ENCODE measurements at places on chromosomes 11 and 22. TPM values are rescaled to one million over a fixed set of nuclear protein-coding genes. Genes with fewer than 3 reads are reported as not detected.

- no peak overlapping the region for H3K27ac ChIP-seq
- no peaks in the 10 kb centered on the region for H3K4me1 ChIP-seq
- no peak for DNase-seq
- no peak overlapping the region for H3K4me3 ChIP-seq
Observed at GRCh38 chr11:119974467-119974866, 163.4 kb downstream of the TRIM29 start.

- peaks cover 38% of the 10 kb centered on the region for H3K4me1 ChIP-seq
- no peak overlapping the region for H3K4me3 ChIP-seq
- no peak for DNase-seq
- H3K36me3 ChIP-seq = no peaks in the 10 kb centered on the region
Observed at GRCh38 chr22:37994049-37994448, 9.7 kb upstream of the SOX10 start.

- no peak overlapping the region for H3K4me3 ChIP-seq
- no peaks in the 10 kb centered on the region for H3K27me3 ChIP-seq
- H3K27ac ChIP-seq = no peak overlapping the region
- no peaks in the 10 kb centered on the region for H3K36me3 ChIP-seq
- no peak for DNase-seq
Observed at GRCh38 chr11:46290011-46290410, 12.5 kb downstream of the CREB3L1 start.

DNA sequence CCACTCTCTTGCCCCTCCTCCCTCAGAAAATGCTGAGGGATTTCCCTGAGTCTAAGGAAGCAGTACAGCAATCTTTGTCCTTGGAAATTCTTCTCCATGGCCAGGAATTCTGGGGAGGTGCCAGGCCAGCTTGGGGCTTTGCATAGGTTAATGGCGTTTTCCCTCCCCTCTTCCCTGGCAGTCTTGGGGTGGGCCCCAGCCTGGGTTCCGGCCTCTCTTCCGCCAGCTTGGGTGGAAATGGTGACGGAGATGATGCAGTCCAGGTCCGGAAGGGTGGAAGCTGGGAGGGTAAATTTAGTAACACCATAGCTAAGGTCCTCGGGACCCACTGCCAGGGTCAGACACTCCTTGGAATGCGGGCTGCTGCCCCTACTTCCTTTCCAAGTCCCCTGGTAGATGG is 5.0 kb downstream of the PHLDB1 start:
- no peaks in the 10 kb centered on the region for H3K36me3 ChIP-seq
- no peaks in the 10 kb centered on the region for H3K27me3 ChIP-seq

MAP6 gene
- 0.16 TPM for total RNA-seq

GRCh38 chr11:37907436-37908218 is 1309.6 kb upstream of the RAG2 start:
- H3K27ac ChIP-seq = no peak overlapping the region
- no peak for DNase-seq
- no peaks in the 10 kb centered on the region for H3K27me3 ChIP-seq
- no peak overlapping the region for H3K4me3 ChIP-seq

DNA sequence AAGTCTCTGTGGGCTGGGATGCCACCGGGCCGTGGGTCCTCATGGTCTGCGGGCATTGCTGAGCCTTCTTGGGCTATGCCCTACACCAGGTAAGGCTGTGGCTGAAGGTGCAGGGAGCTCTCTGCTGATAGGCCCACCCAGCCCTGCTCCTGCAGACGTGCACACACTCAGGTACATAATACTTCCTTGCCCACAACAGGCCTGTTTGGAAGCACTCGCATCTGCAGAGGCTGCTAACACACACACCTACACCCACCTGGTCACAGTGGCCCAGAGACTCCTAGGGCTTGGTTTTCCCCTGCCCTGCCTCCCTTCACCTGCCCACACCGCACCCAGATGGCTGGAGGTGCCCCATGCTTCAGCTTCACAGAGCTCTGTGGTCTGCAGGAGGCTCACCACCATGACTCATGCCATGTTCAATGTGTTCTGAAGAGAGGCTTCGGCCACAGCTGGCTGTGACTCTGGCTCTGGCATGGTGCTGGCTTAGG is 72.8 kb upstream of the KCNQ1OT1 start:
- no peaks in the 10 kb centered on the region for H3K27me3 ChIP-seq
- H3K27ac ChIP-seq = no peak overlapping the region
- no peaks in the 10 kb centered on the region for H3K36me3 ChIP-seq
- H3K4me3 ChIP-seq = no peak overlapping the region
- H3K4me1 ChIP-seq = peaks cover 6% of the 10 kb centered on the region
- no peak for DNase-seq

DNA sequence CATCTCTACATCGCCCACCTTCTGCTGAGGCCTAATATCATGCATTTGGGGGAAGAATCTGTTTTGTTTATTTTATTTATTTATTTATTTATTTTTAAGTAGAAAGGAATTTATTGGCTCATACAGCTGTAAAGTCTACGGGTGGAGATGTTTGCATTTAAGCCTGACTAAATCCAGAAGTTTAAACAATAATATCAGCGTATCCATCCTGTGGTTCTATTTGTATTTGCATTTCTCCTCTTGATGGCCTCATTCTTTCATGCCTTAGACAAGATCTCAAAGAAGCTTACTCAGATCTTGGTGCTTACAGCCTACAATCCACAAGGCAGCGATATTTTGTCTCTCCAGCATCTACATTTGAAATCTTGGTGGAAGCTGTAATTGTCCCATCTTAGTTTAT is 67.1 kb upstream of the CARD18 start:
- H3K4me3 ChIP-seq = no peak overlapping the region
- no peak for DNase-seq
- no peaks in the 10 kb centered on the region for H3K27me3 ChIP-seq
- H3K36me3 ChIP-seq = no peaks in the 10 kb centered on the region

DNA sequence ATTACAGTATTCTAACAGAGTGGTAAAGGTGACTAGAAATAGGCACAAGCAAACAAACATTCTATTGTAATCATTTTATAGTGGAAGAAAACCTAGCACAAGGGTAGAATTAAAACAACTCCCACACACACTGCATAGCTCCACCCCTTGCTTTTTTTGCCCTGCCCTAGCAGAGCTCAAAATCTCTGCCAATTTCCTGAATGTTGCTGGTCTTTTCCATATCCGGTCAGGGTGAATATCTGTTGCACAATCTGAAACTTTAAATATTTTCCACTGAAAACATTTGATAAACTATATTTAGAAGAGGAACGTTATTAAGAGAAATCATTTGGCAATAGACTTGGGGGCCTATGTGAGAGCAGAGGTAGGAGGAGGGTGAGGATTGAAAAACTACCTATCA is 2.7 kb downstream of the SPA17 start:
- no peak overlapping the region for H3K4me3 ChIP-seq
- H3K27me3 ChIP-seq = no peaks in the 10 kb centered on the region
- no peaks in the 10 kb centered on the region for H3K36me3 ChIP-seq
- H3K27ac ChIP-seq = no peak overlapping the region
- no peak for DNase-seq
- peaks cover 17% of the 10 kb centered on the region for H3K4me1 ChIP-seq
